ENCODE measurements at places on chromosomes 3 and 15. TPM values are rescaled to one million over a fixed set of nuclear protein-coding genes. Genes with fewer than 3 reads are reported as not detected.

The ST3GAL6 gene
- polyA plus RNA-seq, result 2.2 TPM

The CCR3 gene
- not detected for polyA plus RNA-seq

The ZKSCAN7 gene
- 0.22 TPM for polyA plus RNA-seq

The ISLR gene
- 0.45 TPM for polyA plus RNA-seq

The SKIC8 gene
- polyA plus RNA-seq, result 60.0 TPM

The CPNE4 gene
- not detected for polyA plus RNA-seq

The NR1I2 gene
- polyA plus RNA-seq, result 85.7 TPM

The ABI3BP gene
- 14.4 TPM for polyA plus RNA-seq

The HYAL1 gene
- 4.5 TPM for polyA plus RNA-seq

- no peak for DNase-seq
Measured at GRCh38 chr15:29864501-29864900, 42.2 kb upstream of the TJP1 start.

GRCh38 chr15:57442335-57442734 is 66.0 kb downstream of the CGNL1 start:
- peak; percentile 4 for DNase-seq

DNA sequence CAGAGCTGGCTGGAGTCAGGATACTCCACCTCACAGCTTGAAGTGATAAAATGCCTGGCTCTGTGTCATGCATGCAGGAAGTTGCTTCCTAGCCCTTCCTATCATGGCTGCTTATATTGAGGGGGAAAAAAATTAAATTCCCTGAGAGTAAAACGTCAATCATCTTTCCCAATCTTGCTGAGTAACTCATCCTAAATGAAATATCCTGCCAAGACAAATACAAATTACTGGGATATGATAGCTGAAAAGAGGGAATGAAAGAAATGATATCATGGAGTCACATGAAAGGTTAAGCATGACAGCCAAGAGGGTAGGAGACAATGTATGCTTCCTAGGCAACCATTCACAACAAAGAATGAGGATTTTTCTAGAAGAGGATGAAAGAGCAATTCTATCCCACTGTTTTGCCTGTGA is 110.6 kb downstream of the ABI3BP start:
- DNase-seq, result no peak

DNA sequence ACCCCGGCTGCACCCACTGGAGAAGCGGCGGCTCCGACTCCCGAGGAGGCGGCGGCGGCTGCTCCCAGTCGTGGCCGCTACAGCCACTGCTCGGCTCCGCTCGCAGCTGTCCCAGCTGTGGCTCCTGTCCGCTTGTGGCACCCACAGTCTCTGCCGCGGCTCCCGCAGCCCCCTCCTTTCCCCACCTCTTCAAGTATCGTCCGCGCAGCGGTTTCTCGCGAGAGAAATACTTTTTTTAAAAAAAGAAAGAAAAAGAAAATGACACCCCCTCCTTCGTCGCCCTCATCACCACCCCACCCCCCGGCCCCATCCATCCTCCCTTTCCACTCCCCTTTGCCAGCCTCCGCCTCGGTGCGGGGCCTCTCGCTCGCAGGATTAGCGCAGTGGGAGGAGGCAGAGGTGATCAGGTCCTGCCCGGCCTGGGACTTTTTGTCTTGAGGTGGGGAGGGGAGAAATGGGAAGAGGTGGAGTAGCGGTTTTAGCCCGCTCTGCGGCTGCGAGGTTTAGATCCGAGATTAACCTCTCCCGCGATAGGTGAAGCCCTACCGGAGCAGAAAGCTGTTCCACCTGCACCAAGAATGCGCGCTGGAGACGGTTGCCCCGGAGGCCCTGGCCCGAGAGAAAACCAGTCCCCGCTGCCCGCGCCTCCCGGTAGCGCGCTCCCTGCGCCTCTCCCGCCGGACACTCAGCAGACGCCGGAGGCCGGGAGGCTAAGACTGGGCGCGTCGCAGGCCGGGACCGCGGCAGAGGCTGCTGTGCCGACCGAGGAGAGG is at the start of gene FBN1:
Gene FBN1 (minus strand): TSS at position 152 of the 773 bp plus-strand sequence. CDS start 940 bp downstream, outside the sequence.
- DNase-seq, result peak; percentile 2

GRCh38 chr3:112746675-112747280 is 99.9 kb downstream of the CD200R1L start:
- no peak for DNase-seq

DNA sequence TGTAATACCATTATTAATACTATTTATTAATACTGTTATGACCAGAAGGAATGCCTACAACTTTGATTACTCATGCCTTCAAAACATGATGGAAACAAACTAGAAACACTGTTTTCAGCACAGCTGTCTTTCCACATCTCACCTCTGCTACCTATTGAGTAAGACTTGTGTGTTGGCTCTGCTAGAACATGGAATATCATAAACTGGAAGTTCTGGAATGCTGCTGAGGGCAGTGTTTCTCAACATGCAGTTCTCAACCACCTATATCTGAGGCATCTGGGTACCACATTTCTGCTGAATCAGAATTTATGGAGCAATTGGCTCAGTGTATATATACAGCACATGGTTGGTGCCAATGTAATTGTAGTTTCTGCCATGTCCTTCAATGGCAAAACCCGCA is 392.1 kb downstream of the TUSC7 start:
- peak; percentile 10 for DNase-seq

GRCh38 chr15:91183596-91183995 is 83.5 kb downstream of the SV2B start:
- no peak for DNase-seq

GRCh38 chr15:56939257-56939656 is 20.8 kb downstream of the TCF12 start:
- DNase-seq, result no peak

- DNase-seq, result no peak
Measured at GRCh38 chr3:126180477-126181397, at the start of gene ALDH1L1. Gene ALDH1L1, minus strand, starts transcription at chr3:126180586. Its CDS starts 19,607 bp downstream, at chr3:126160979.

- DNase-seq, result no peak
Measured at GRCh38 chr3:37287776-37288175, 113.4 kb upstream of the LRRFIP2 start.

DNA sequence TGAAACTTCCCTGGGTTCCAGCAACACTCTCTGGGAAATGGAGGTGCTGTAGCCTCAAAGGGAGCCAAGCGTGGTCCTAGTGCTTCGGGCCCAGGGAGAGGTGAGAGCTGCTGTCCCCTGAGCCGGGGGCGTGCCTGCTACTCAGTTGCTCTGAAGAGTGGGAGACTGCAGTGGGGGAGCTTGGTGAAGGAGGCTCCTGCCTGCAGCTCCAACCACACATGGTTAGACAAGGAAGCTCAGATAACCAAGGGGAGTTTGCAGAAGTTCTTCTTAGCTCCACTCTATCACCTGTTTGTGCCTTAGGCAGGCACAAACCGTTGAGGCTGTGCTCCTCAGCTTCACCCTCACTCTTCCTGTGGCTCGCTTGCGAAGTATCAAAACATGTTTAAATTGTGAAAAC is 53.6 kb upstream of the TRPM1 start:
- no peak for DNase-seq

DNA sequence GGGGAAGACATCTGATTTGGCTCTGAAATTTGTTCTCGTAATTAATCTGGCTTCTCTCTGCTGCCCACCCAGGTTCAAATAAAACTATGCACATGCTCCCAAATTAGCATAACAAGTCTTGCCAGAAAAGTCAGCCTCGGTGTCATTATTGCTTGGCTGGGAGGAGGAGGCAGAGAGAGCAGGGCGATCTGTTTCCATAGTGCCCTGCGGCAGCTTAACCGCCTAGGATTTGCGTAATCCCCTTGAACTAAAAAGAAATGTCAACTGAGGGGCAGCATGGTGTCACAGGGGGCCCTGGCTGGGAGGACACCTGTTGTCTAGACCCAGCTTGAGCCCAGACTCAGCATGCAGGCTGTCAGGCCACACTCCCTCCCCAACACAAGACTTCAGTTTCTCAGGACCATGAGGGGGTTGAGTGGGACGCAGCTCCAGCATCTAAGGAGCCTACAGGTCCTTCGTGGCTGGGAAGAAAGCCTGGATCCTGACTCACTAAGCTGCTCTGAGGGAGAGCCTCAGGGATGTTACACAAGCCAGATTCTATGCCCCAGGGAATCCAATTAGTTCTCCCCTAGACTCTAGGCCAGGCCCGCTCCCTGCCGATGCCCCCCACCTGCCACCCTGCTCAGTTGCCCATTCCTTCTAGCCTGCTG is 17.3 kb downstream of the MRPS11 start:
- DNase-seq, result no peak

DNA sequence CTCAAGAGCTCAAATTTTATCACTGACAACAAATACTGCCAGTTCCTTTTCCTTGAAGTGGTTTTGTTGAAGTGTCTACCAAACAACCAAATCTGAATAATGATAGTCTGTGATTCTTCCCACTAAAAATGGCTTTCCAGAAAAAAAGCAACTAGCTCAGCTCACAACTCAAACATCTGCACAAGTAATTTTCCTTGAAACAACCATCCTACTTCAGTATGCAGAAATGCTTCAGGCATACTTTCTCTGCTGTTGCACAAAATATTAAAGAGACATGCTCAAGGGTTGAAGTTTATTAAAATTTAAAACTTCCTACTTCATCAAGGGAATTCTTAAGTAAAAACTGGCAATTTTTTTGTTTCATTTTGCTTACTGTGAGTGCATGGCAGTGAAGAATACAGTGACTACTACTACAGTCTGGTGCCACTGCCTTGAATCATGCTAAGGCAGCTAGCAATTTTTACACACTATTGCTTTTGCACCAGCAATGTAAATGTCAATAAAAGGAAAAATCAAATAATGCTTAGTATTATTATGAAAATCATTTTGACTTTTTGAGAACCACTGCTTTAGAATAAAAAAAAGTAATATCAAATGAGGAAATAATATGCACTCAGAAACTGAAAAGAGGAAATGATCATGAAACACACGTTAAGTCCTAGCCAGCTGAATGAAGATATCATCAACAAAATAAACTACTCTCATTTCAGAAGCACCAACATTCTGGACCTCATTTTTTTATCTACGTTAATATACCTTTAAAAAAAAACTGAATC is 33.6 kb downstream of the VPS13C start:
- DNase-seq, result no peak

DNA sequence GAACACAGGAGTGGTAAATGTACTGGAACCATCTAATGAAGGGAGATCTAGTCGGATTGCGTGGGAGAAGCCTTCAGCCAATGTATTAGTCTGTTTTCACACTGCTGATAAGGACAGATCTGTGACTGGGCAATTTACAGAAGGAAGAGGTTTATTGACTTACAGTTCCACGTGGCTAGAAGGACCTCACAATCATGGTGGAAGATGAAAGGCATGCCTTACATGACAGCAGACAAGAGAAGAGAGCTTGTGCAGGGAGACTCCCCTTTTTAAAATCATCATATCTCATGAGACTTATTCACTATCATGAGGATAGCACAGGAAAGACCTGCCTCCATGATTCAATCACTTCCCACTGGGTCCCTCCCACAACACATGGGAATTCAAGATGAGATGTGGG is 17.0 kb downstream of the HRG start:
- peak; percentile 44 for DNase-seq

- no peak for DNase-seq
Measured at GRCh38 chr3:126036056-126036549, 47.8 kb downstream of the SLC41A3 start.

GRCh38 chr3:155404486-155404885 is 111.0 kb upstream of the STRIT1 start:
- peak; percentile 35 for DNase-seq

DNA sequence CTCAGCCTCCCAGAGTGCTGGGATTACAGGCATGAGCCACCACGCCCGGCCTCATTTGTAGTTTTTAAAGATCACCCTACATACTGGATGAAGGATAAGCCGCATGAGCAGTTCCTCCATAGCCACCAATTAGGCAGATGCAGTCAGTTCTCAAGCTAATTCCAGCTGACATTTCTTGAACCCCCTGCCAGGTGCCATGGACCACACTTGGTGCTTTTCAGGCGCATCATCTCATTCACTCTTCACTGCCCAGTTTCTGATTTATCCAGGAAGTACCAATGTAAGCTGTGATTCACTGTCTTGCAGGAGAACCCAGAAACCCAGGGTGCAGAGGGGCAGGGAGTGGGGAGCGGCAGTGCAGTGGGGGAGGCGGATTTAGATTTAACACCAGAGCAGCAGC is 56.5 kb upstream of the RASA2 start:
- no peak for DNase-seq

DNA sequence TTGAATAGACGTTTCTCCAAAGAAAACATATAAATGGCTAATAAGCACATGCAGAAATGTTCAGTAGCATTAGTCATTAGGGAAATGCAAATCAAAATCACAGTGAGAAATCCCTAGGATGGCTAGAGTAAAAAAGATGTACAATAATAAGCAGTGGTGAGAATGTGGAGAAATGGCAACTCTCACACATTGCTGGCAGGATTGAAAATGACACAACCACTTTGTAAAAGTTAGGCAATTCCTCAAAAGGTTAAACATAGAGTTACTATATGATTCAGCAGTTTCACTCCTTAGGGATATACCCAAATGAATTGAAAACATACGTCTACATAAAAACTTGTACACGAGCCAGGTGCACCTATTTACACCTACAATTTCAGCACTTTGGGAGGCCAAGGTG is 108.7 kb downstream of the ITPR1 start:
- DNase-seq, result no peak

DNA sequence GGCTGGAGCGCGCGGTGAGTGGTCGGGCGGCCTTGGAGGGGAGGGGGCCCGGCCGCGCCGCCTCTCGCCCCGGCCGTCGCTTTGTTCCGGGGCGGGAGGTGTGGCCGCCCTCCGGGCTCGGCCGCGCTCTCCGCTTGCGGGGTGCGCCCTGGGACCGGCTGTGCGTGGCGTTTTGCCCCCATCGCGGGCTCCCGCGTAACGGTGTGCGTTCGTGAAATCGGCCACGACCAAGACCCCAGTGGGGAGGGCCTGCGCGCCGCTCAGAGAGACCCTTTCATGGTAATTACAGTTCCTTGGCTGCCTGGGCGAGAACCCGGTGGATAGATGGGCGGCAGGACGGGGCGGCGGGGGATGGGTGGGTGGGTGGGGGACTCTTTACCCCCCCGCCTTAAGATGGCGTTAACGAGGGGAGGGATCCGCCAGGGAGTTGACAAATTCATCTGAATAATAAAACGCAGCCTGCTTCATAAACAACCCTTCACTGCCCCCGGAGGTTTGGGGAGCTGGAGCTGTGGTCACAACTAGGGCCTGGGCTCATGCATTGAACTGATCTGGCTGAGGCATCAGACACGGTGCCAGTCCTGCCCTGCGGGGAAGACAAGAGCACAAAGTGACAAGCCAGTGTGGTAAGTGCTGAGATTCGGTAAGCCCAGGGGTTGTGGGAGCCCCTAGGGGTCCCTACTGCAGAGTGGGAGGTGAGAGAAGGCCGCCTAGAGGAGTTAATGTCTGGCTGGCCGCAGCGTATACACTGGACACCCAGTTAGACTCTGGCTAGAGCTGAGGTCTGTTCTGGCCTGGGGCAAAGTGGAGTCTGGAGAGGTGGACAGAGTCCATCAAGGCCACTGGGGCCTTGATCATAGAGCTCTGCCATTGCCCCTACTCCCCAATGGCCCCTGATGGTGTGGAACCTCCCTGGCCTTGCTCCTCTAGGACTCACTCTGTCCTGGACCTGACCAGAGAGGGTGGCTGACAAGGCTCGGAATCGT is 668 bp downstream of the MRAS start:
- no peak for DNase-seq

GRCh38 chr3:124395584-124396338 is 334.5 kb upstream of the UMPS start:
- no peak for DNase-seq
